Stimulated activated CD4-positive, alpha-beta T cell treated with anti-CD3 and anti-CD28 coated beads, Interleukin-4, amount 100 ng/mL, for 1 hour (primary cell): ENCODE measurements at places on chromosomes 1 and 21.

GRCh38 chr1:7409278-7409677 lies 361.8 kb upstream of the VAMP3 start:
- DNase-seq = no peak

DNA sequence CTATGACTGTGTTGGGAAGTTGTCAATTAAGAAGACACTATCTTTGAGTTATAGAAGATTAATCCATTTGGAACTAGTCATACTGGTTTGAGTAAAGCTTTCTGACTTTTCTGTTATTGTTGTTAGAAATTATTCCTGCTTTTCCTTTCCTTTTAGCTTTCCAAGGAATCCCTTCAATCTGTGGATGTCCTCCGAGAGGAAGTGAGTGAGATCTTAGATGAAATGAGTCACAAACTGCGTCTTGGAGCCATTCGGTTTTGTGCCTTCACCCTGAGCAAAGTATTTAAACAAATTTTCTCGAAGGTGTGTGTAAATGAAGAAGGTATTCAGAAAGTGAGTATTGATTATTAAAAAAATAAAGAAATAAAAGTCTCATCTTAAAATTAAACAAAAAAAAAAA lies 19.3 kb downstream of the GNPAT start:
- DNase-seq = no peak

GRCh38 chr1:41019353-41019745 lies 2.2 kb downstream of the SLFNL1 start:
- DNase-seq = no peak

GRCh38 chr1:160226623-160227022 lies 21.4 kb downstream of the PEA15 start:
- DNase-seq = no peak

- DNase-seq = no peak
Measured at GRCh38 chr1:178133239-178133989, 39.5 kb downstream of the RASAL2 start.

DNA sequence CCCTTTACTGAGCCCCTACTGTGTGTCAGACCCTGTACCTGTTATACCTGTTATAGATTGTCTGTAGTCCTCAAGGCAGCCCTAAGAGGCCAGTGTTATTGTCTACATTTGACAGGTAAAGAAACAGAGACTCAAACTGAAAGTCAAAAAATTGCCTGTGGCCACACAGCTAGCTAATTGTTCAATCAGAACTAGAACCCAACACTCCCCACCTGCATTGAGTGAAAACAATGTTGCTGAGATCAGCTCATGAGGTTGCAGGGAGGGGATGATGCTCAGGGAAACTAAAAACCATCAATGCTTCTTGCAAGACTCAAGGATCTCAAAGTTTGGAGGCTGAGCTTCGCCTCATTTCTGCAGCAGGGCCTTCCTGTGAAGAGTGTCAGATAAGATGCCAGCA lies 109.5 kb upstream of the LMO4 start:
- no peak for DNase-seq

- DNase-seq = peak; percentile 6
Measured at GRCh38 chr1:28087614-28088167, 719 bp downstream of the EYA3 start.

- no peak for DNase-seq
Measured at GRCh38 chr1:99490031-99490430, 155.9 kb upstream of the PALMD start.

DNA sequence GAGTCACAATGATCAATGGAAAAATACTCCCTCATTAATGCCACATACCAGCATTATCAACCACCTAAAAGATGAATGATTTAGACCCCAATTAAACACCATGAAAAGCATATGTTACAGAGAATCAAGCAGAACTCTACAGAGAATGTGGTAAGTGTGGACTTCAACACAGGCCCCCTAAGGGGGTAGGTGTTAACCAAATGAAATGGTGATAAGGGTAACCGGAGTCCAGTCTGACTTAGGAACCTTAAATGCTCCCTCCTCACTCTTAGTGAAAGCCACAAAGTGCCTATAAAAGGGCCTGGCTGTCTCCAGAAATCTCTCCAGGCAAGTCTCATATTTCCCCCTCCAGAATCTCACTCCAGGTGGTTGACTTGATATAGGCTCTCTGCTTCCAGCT lies 149.2 kb upstream of the FOXD3 start:
- DNase-seq = no peak

DNA sequence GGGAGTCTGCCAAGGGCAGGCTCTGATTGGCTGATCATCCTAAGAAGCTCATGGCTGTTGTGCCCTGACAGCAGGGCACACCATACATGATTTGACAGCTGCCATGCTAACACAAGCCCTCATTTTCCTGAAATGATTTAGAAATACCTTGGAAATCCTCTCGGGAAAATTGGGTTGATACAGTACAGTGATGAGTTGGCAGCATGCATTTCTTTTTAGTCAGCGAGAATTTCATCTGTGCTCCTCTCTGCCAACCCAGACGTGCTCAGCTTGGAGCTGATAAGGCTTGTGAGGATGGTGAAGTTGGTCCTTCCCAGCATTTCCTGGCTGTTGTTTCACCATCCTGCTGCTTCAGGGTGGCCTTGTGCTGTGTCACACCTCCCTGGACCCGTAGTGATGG lies 22.6 kb upstream of the KCNQ4 start:
- no peak for DNase-seq

GRCh38 chr1:232951180-232951579 lies 769 bp downstream of the NTPCR start:
- no peak for DNase-seq

DNA sequence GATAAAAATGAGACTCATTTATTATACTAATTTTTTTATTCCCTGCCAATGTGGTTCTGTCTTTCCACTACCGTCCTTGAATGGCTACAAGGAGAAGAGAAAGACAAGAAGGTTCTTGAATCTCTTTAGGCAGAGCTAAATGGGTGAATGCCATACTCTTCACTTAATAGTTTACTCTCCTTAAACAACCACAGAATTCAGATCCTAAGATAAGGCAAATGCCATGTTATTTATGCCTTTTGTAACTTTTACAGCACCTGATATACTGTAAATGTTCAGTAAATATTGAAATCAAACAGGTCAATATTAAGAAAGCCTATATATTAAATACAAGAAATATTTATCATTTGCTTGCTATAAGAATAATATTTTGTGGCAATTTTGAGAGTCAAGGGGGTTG lies 58.4 kb downstream of the IGSF5 start:
- no peak for DNase-seq

DNA sequence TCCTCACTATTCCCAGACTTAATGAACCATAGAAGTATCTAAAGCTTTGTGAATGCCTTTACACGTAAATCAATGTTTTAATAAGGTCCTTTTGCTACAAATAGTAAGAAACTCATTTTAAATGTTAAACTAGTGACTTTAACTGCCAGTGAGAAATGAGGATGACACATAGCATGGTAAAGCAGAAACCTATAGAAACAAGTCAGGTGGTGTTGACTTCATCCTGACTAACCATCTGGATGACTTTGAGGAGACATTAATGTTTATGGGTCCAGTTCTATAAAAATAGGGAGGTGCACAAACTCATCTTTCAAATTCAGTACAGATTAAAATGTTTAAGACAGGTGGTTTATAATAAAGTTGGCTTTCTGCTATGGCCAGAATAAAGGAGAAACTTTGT lies 85.4 kb downstream of the COLGALT2 start:
- no peak for DNase-seq

DNA sequence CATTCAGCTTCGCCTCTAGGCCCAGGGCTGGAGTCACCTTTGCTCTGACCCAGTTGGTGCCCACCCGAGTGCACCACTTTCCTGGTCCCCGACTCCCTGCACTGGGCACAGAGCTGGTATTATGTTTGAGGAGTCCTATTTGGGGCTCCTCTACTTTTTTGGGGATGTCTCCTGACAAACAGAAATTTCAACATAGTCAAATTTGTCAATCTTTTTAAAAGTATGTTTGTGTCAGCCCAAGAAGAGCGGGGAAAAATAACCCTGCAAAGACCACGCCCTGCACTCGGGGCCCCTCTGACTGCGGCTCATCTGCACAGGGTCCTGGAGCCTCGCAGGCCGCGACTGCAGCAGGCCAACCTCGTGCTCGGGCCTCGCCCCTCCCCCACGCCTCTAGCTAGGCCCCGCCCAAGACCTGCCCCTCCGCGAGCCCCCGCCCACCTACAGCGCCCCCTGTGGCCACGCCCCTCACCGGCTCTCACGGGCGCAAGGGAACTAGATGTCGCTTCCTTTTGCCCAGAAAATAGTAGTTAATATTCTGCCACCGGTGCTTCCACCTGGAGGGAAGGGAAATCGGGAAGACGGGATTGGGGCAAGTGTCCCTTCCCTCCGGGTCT lies 11.4 kb downstream of the FAM229A start:
- DNase-seq = peak; percentile 83

- DNase-seq = no peak
Measured at GRCh38 chr1:162695687-162696086, 63.4 kb downstream of the DDR2 start.

DNA sequence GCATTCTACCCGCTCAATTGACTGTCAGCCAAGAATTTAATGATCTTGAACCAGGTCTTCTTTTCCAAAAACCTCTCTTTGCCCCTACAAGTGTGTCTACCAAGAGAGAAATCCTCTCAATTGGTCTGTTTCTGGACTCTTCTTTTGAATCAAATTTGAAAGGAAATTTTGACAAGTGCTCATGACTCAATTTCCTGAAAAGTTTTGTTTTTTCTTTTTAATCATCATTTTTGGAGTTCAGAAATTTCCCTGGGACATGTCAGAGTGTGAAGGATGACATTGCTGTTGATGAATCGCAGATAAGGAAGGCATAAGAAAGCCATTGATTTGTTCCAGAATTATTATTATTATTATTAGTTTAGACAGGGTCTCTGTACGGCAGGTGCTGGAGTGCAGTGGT lies 88.2 kb upstream of the AKT3 start:
- DNase-seq = no peak

DNA sequence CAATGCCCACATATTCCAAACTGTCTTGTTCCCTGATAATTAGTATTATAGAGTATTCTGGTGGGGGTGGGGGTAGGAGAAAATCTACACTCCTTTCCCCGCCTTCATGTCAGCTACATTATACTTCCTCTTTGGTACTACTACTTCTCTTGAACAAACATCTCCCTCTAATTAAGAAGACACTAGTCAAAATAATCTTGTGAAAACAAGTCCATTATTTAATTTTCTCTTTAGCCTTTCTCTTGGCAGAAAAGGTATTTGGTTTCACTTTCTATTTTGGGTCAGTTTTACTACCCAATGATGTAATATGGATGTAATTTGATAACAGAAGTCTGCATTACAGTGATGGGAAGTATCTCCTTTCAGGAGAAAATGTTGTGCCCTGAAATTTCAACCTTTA lies 22.5 kb downstream of the NTMT2 start:
- no peak for DNase-seq

GRCh38 chr1:204464187-204464631 lies 30.4 kb downstream of the PIK3C2B start:
- no peak for DNase-seq

- peak; percentile 11 for DNase-seq
Measured at GRCh38 chr1:153288634-153289275, 24.0 kb downstream of the PGLYRP3 start.

DNA sequence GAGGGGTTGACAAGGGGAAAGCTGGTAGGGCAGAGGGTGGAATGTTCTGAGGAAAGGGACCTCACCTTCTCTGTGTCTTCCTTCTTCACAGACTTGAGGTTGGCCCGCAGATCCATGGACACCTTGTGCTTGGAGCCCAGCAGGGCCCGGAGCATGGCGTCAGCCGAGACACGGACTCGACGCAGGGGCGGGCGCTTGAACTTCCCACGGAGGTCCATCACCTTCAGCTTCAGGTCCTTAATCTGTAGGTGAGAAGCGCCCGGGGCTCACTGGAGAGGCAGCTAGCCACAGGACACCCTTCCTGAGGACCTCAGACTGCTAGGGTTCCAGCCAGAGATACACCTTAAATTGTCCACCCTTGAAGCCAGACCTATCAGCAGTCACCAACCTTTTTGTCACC lies 10.2 kb downstream of the TNNI1 start:
- DNase-seq = no peak

DNA sequence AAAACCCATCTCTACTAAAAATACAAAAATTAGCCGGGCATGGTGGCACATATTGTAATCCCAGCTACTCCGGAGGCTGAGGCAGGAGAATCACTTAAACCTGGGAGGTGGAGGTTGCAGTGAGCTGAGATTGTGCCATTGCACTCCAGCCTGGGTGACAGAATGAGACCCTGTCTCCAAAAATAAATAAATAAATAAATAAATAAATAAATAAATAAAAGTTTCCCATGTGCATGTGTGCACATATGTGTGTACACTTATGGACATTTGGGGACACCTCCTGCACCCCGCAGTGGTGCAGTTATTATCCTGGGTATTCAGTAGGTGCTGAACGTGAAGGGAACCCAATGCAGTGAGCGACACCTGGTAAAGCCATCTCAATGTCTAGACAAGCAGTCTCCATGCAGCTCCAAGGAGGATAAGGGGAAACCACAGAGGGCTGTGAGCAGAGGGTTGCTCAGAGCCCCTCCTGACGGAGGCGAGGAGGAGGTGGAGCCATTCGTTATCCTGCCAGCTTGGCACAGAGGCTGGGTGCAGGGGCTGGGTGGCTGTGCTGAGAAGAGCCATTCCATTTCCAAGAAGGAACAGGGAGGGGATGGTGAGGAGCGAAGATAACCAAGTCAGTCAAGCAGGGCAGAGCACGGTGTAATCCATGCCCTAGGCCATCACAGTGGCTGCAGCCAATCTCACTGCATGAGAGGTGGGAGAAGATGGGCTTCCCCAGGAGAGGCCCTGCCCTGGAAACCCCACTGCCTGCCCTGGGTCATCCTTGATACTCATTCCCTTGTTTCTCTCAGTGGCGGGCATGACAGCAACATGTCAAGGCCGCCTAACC lies 25.6 kb downstream of the UBIAD1 start:
- DNase-seq = no peak

GRCh38 chr1:202625416-202626360 lies 84.6 kb downstream of the SYT2 start:
- DNase-seq = peak; percentile 49

DNA sequence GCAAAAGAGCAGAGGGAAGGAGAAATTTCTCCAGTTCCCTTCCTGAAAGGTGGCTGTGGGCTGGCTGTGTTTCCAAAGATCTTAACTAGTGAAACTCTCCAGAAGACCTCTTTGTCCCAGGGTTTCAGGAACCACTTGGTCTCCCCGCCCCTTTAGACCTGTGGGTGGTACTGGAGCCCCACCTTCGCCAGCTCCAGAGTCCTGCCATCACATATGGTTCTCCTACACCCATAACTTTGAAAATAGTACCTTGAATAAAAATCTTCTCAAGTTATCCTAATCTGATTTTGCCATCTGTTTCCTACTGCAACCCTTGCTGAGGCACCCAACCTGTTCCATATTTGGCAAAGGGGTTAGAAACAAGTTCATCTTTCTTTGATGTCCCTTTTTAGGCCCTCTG lies 303.9 kb downstream of the SEC16B start:
- DNase-seq = no peak

GRCh38 chr21:31133243-31133830 lies 95.1 kb upstream of the KRTAP19-8 start:
- DNase-seq = no peak

- no peak for DNase-seq
Measured at GRCh38 chr1:83689921-83690868, 308.7 kb downstream of the TTLL7 start.

GRCh38 chr1:162056043-162056442 lies 13.4 kb upstream of the NOS1AP start:
- DNase-seq = peak; percentile 43
